ENCODE measurements at places on chromosomes 11 and 22.

GRCh38 chr11:65501472-65502273 lies 2.8 kb downstream of the MALAT1 start:
- DNase-seq, result peak; percentile 45

- no peak for DNase-seq
Measured at GRCh38 chr22:46580940-46581537, 39.1 kb upstream of the GRAMD4 start.

DNA sequence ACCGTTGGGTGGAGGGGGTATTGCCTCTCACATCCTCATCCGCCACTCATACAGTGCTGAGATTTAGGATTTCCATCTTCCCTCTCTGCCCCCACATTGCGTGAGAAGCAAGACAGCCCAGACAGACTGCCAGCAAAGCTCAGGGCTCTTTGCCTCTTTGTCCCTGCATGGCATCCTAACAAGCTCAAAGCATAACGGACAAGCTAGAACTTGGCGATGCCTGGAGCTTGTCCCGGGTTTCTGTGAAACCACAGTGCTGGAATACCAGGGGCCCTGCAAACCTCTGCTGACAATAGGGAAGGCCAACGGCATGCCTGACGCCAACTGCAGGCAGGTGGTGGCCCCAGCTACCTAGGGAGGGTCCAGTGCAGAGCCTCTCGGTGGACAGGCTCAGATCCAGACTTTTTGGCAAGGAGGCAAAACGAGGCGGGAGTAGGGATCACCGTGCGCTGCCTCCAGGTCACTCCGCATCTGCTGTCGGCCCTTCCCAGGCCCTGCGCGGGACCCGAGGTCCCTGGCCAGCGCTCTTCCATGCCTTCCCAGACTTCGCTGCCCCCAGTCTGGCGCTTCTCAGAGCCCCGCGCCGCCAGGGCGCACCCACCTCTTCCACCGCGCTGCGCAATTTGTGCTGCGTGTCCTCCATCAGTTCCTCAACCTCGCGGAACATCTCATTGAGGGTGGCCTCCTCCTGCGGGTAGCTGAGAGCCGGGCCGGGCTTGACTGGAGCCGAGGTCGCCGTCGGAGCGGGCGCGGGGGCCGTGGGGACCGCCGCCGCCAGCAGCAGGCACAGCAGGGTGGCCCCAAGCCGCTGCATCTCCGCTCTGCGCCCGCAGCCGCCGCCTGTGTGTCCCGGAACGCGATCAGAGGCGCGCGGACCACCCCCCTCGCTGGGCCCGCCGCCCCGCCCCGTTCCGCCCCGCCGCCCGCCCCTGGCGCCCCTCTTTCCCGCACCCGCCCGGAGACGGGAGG lies at the start of gene DKK3:
TSS of gene DKK3 (minus strand) at position 858 of the 969 bp plus-strand sequence. CDS start at position 814, 44 bp downstream.
- no peak for DNase-seq

- no peak for DNase-seq
Measured at GRCh38 chr22:28053896-28054818, 135.1 kb upstream of the PITPNB start.

DNA sequence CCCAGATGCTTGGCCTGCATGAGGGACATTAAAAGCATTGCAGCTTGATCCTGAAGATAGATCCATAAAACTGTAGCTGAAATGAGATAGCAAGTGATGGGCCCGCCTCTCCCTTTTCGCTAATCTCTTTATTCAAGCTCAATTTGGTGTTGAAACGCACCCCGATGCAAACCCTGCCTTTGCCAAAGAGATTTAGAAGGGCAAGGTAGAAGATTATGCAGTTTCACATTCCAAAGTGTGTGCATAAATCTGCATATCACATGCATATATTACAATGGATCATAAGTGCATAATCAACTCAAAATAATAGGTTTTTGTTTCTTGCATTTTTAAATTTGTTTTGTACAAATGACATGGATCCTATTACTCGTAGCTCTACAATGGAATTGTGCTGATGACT lies 80.1 kb upstream of the SHANK2 start:
- DNase-seq, result no peak

- no peak for DNase-seq
Measured at GRCh38 chr11:108221911-108222573, 396 bp downstream of the NPAT start.

DNA sequence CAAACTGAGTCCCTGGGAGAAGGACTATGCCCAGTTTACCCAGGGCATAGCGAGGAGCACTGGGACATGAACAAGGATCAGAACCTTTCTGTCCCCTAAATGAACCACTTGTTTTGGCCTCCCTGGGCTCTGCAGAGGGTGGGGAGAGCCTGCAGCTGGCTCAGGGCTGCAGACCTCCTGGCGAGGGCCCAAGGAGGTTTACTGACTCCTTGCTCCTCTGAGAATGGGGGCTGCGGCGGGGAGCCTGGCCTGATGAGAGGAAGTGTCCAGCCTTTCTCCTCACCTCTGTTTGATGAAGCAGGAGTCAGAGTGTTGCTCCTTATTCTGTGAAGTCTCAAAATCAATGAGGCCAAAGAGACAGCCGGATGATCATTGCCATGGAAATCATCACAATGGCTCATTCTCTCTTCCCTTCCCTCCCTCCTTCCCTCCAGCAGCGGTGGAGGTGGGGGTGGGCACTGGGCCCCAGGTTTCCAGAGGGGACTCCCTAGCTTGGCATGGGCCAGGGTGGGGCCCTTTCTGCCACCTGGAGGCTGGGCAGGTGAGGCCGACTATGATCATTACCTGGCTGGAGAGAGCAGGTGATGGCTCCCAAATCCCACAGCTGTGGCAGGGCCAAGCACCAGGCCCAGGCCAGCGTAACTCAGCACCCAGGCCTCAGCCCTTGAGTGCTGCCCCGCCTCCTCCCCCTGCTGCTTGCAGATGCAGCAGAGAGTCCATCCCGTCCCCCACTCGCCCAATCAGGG lies 169.7 kb downstream of the CEP164 start:
- DNase-seq, result no peak

- DNase-seq, result no peak
Measured at GRCh38 chr11:128685402-128686020, 8.4 kb upstream of the FLI1 start.

GRCh38 chr22:43148581-43148980 lies 2.8 kb upstream of the TSPO start:
- no peak for DNase-seq

DNA sequence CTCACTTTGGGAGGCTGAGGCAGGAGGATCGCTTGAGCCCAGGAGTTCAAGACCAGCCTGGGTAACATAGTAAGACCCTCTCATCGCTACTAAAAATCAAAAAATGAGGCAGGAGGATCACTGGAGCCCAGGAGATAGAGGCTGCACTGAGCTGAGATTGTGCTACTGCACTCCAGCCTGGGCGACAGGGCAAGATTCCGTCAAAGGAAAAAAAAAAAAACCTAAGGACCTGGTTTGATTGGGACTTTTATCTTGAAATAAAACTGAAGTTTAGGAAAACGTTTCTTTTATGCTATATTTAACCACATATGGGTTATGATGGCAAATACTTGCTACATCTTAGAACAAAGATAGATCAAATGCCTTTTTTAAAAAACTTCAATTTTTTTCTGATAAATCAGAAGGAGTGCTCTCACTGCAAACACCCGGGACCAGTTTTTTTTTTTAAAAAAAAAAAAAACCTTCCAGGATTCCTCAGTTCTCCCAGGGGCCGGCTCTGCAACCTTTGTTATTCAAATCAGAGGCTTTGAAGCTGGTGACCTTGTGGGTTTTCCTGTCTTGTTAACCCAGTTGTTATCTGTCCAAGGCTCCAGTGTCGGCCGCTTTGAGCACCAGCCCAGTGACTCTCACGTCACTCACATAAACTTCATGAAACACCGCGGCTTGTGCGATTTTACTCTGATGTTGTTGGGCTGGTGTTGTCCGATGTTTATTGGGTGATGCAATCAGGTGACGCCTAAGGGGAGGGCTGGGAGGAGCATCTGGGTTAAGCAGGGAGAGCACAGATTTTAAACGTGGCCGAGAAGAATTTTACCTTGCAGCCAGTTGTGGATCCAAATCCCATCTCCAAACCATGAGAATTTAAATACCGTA lies 24.7 kb upstream of the SLC22A12 start:
- DNase-seq, result peak; percentile 82

GRCh38 chr11:126736682-126737572 lies 263.6 kb downstream of the KIRREL3 start:
- DNase-seq, result peak; percentile 8

- no peak for DNase-seq
Measured at GRCh38 chr11:119412072-119412471, 10.9 kb downstream of the THY1 start.

- DNase-seq, result no peak
Measured at GRCh38 chr11:61695917-61696316, 15.7 kb downstream of the DAGLA start.

- peak; percentile 32 for DNase-seq
Measured at GRCh38 chr11:118529584-118530175, 1.3 kb upstream of the TMEM25 start.

- DNase-seq, result no peak
Measured at GRCh38 chr11:8584082-8584481, 9.9 kb downstream of the STK33 start.

GRCh38 chr11:35338921-35339320 lies 80.4 kb downstream of the SLC1A2 start:
- no peak for DNase-seq

DNA sequence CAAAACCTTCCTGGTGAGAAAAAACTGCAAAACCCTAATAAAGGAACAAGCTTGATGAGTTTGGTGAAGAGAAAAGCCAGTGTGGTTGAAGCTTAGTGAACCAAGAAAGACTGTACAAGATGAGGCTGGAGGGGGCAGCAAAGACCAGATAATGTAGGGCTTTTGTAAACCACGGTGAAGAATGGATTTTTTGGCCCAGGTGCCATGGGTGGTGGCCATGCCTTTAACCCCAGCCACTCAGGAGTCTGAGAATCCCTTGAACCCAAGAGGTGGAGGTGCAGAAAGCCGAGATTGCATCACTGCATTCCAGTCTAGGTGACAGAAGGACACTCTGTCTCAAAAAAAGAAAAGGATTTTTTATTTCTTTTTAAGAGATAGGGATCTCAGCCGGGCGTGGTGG lies 5.0 kb upstream of the ZDHHC5 start:
- DNase-seq, result peak; percentile 39

GRCh38 chr11:134037046-134037908 lies 31.6 kb upstream of the JAM3 start:
- peak; percentile 58 for DNase-seq

DNA sequence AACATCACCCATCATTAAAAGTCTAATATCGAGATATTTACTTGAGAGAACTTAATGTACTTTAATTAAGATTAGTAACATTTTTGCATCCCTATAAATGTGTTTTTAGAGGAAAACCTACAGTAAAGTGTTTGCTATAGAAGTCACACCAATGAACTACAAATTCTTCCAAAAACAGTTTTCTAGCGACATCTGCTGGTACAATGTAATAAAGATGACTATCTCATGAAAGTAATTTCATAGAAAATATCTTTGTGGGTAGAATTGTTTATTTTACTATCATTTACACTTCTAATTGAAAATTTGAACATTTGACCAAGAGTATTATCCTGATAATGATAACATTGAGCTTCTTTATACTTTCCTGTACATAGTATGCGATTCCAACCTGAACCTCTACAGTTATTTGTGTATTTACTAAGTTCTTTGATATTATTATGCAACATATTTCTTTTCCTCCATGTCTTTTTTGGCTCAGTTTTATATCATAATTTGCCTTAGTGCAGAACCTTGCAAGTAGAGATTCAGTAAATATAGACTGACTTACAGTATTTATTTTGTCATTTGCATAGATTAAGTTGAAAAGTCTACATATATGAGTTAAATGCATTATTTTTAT lies 252.7 kb downstream of the TMEM135 start:
- peak; percentile 74 for DNase-seq

GRCh38 chr22:23146478-23147205 lies 1.4 kb downstream of the RAB36 start:
- DNase-seq, result no peak

GRCh38 chr22:29914165-29914564 lies 31.2 kb downstream of the MTMR3 start:
- no peak for DNase-seq

DNA sequence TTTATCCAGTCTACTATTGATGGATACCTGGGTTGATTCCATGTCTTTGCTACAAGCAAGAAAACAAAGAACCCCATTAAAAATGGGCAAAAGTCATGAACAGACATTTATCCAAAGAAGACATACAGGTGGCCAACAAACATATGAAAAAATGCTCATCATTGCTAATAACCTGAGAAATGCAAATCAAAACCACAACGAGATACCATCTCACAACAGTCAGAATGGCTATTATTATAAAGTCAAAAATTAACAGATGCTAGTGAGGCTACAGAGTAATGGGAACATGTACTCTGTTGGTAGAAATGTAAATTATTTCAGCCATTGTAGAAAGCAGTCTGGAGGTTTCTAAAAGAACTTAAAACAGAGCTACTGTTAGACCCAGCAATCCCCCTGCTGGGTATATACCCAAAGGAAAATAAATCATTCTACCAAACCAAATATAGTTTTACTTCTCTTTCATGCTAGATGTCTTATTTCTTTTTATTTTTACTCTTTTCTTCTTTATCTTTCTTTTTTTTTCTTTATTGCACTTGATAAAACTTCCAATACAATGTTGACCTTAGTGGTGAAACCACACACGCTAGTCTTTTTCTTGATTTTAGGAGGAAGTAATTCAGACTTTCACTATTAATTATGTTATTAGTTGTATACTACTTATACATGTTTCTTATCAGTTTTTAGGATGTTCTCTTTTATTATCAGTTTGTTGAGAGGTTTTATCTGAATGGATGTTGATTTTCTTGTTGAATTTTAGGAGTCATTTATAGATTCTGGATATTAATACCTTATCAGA lies 14.3 kb downstream of the TRIM22 start:
- DNase-seq, result no peak

- no peak for DNase-seq
Measured at GRCh38 chr11:58222721-58223120, 6.0 kb downstream of the OR10Q1 start.

GRCh38 chr11:34198523-34198922 lies 93.1 kb downstream of the NAT10 start:
- DNase-seq, result no peak

DNA sequence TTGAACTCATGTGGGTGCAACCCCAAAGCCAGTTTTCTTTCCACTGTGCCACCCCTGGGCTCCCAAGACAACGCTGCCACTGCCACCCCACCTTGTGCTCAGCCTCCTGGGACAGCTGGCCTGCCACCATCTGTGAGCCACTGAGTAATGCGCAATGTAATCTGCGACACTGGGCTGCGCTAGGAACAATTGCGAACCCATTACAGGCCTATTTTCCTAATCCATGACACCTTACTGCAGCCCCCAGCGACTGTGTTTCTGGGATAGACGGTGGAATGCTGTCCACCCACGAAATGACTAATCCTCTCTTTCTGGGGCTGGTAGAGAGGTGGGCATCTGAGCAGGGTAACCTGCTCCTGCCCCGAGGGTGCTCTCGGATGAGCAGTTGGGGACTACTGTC lies 22.2 kb downstream of the FLRT1 start:
- DNase-seq, result peak; percentile 68

All from NCI-H82 (cell line).